ENCODE measurements at places on chromosomes 4 and X.

GRCh38 chrX:97494756-97495372 is 611.2 kb downstream of the RPA4 start:
- no peak overlapping the region for H3K27ac ChIP-seq
- no peaks in the 10 kb centered on the region for H3K27me3 ChIP-seq
- no peaks in the 10 kb centered on the region for H3K4me1 ChIP-seq
- H3K4me3 ChIP-seq = no peak overlapping the region

DNA sequence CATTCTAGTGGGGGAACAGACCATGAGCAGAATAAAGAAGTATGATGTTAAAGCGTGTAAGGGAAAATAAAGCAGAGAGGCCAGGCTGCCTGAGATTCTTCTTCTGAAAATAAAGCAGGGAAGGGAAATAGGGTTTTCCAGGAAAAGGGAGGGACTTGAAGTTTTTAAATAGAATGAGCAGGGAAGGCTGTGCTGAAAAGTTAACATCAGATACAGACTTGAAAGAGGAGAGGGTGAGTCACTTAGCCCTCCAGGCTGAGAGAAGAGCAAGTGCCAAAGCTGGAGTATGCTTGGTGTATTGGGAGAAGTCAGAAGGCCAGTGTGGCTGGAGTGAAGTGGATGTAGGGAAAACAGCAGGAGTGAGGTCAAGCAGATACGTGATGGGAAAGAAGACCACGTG is 10.0 kb upstream of the PLK4 start:
- H3K27me3 ChIP-seq = no peaks in the 10 kb centered on the region
- H3K4me3 ChIP-seq = no peak overlapping the region
- no peaks in the 10 kb centered on the region for H3K36me3 ChIP-seq
- no peak for DNase-seq

GRCh38 chrX:66221856-66222255 is 57.8 kb downstream of the HEPH start:
- no peaks in the 10 kb centered on the region for H3K27me3 ChIP-seq
- H3K4me3 ChIP-seq = no peak overlapping the region
- no peak for DNase-seq
- H3K36me3 ChIP-seq = no peaks in the 10 kb centered on the region
- no peaks in the 10 kb centered on the region for H3K4me1 ChIP-seq

DNA sequence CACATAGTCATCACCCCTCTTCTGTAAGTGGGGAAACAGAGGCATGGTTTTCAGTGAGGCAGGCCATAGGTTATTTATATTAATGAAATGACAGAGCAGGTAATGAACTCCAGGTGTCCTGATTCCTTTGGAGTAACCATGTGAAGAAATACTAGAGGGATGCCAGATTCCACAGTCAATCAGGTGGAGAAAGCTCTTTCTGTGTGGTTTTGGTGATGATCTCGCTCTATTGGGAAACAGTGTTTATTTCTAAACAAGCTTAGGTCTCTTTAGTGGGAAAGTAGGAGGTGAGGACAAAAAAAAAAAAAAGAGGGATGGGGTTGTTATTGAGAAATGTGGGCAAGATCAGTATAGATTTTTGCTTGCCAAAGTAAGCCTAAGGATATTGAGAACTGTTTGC is 12.2 kb downstream of the DOCK11 start:
- H3K36me3 ChIP-seq = no peaks in the 10 kb centered on the region
- H3K4me3 ChIP-seq = no peak overlapping the region
- H3K4me1 ChIP-seq = no peaks in the 10 kb centered on the region

- no peaks in the 10 kb centered on the region for H3K27me3 ChIP-seq
- no peaks in the 10 kb centered on the region for H3K36me3 ChIP-seq
- peaks cover 13% of the 10 kb centered on the region for H3K4me1 ChIP-seq
- peak; percentile 79 for DNase-seq
- H3K4me3 ChIP-seq = no peak overlapping the region
Observed at GRCh38 chr4:146029939-146030710, 91.5 kb upstream of the ZNF827 start.

DNA sequence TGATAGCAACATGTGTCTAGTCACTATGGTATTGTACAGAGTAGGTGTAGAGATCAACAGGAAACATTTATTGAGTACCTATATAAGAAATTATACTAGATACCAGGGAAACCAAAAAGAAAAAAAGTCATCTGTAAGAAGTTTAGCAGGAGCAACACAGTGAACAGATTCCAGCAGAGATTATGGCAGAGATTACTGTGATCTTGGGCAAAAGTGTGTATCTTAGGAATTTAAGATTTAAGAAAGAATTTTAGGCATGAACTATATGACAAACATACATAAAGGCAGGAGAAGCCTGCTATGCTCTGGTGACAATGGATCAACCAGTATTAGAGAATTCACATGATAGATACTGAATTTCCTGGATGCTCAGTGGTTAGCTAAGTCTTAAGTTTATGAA is 37.9 kb downstream of the SNCA start:
- H3K4me1 ChIP-seq = no peaks in the 10 kb centered on the region
- H3K36me3 ChIP-seq = no peaks in the 10 kb centered on the region
- no peak overlapping the region for H3K27ac ChIP-seq
- DNase-seq = no peak

DNA sequence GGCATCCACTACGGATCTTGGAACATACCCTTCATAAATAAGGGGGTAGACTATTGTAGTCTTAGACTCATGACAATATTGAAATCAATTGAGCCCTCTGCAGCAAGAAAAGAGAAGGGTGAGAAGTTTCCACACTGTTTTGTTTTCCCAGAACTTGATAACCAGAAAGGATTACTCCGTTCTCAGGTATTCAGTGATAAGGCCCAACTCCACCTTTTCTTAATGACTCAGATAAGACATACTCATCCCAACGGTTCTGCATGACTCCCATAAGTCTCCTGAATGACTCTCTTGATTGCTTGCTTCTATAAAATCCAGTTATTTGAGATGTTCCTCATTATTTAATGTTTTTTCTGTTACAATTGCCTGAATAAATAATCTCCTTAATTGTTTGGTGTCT is 111.7 kb downstream of the PABPC4L start:
- no peaks in the 10 kb centered on the region for H3K36me3 ChIP-seq
- no peak overlapping the region for H3K27ac ChIP-seq
- H3K4me1 ChIP-seq = no peaks in the 10 kb centered on the region
- no peak overlapping the region for H3K4me3 ChIP-seq
- DNase-seq = no peak

- H3K27me3 ChIP-seq = no peaks in the 10 kb centered on the region
- DNase-seq = no peak
- no peak overlapping the region for H3K4me3 ChIP-seq
- no peaks in the 10 kb centered on the region for H3K4me1 ChIP-seq
- no peaks in the 10 kb centered on the region for H3K36me3 ChIP-seq
Observed at GRCh38 chr4:168630445-168631187, 133.8 kb downstream of the PALLD start.

DNA sequence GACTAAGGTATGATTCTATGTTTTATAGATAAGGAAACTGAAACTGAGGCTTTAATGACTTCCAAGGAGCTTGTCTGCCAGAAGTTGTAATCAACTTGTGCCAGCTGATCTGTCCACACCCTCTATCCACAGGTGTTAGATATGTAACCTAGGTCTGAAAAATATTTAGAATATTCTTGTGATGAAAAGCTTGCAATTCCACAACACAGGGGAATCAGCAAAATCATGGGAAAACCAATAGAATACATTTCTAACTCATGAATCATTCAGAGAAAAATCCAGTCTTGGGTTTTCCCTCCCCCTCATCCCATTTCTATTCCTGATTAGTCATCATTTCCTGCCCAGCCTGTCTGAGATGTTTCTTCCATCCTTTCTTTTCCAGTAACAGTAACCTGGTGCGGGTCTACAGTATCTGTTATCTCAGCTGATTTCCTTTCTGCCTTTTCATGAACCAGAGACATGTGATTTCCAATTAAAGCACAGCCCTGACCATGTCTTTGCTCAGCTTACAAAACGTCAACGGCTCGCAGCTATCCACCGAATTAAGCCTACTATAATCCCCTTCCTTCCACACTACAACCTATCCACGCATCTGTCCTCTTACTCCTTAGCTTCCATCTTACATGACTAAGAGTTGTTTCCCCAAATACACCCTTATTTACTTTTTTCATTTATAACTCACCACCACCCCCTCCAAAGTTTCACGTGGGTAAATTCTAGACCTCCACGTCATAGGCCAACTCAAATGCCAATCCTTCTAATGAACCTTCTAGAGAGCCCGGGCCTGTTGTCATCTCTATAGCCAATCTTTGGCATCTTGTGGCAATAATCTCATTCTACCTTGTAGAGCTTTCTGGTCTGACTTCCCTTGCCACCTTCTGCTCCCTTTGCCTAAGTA is 961 bp upstream of the NOCT start:
- peak; percentile 39 for DNase-seq
- no peaks in the 10 kb centered on the region for H3K36me3 ChIP-seq
- H3K4me3 ChIP-seq = peak overlapping the region; percentile 63
- peak overlapping the region; percentile 87 for H3K27ac ChIP-seq

DNA sequence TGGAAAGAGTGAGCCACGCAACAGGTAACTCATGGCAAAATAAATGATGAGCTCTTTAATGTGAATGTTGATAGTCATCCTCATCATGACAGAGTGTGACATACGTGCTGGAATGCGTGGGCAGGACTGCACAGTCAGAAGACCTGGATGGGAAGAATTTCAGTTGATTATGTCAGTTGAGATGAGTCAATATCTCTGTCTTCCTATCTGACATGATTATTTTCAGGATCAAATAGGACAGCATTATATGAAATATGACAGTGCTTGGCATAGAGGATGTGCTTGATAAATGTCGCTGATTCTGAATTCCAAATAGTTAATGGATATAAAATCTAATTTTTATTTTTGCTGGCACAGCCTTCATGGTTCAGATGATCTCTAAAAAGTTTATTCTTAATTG is 95.1 kb downstream of the IL15 start:
- no peaks in the 10 kb centered on the region for H3K27me3 ChIP-seq
- DNase-seq = no peak
- H3K27ac ChIP-seq = no peak overlapping the region
- H3K4me3 ChIP-seq = no peak overlapping the region

DNA sequence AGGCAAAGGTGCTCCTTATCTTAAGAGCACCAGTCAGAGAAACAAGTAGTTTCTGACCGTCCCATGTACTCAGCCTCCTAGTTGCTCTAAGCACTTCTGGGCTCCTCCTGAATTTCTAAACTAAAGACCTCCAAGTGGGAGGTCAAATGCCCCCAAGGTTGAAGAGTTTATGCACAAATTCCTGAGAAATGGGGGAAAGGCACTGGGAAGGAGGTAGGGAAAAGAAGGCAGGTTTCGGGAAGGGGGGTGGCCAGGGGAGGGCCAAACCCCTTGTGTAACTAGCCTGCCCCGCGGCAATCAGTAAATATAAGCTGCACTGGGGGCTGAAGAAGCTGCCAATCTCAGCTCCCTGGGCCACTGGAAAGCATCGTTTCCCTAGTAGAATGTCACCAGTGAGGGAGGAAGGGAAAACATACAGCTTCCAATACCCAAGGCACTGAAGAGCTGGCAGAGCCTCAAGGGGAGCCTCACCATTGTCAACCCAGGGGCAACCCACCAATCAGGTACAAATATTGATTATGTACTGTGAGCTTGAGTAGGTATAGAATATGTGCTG is 3.4 kb downstream of the FOXO4 start:
- no peaks in the 10 kb centered on the region for H3K4me1 ChIP-seq
- H3K27ac ChIP-seq = no peak overlapping the region
- no peak overlapping the region for H3K4me3 ChIP-seq
- H3K36me3 ChIP-seq = no peaks in the 10 kb centered on the region
- no peaks in the 10 kb centered on the region for H3K27me3 ChIP-seq
- DNase-seq = no peak

GRCh38 chr4:11931266-11931820 is 502.6 kb upstream of the HS3ST1 start:
- no peak overlapping the region for H3K4me3 ChIP-seq
- H3K27ac ChIP-seq = no peak overlapping the region
- no peaks in the 10 kb centered on the region for H3K4me1 ChIP-seq

DNA sequence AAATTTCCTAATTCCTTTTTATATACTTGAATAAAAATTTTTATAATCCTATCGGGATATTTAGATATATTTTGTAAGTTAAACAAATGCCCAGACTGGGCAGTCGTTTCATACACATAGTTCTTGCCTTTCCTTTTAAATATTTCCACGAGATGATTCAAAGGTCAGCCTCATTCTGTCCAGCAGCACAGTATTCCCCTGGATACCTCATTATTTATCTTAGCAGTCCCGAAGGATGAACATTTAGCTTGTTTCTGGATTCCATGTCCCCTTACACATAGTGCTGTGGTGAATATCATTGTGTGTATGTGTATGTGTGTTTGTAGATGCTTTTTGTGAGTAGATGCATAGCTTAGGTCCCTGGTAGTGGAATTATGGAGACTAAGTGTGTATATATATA is 38.3 kb downstream of the RAPGEF2 start:
- H3K36me3 ChIP-seq = no peaks in the 10 kb centered on the region
- H3K27ac ChIP-seq = no peak overlapping the region
- no peak overlapping the region for H3K4me3 ChIP-seq
- DNase-seq = no peak
- H3K27me3 ChIP-seq = no peaks in the 10 kb centered on the region

GRCh38 chrX:152907084-152907651 is 9.3 kb downstream of the ZNF185 start:
- no peaks in the 10 kb centered on the region for H3K4me1 ChIP-seq
- H3K27ac ChIP-seq = no peak overlapping the region
- H3K4me3 ChIP-seq = no peak overlapping the region
- H3K27me3 ChIP-seq = no peaks in the 10 kb centered on the region
- H3K36me3 ChIP-seq = no peaks in the 10 kb centered on the region
- DNase-seq = no peak

DNA sequence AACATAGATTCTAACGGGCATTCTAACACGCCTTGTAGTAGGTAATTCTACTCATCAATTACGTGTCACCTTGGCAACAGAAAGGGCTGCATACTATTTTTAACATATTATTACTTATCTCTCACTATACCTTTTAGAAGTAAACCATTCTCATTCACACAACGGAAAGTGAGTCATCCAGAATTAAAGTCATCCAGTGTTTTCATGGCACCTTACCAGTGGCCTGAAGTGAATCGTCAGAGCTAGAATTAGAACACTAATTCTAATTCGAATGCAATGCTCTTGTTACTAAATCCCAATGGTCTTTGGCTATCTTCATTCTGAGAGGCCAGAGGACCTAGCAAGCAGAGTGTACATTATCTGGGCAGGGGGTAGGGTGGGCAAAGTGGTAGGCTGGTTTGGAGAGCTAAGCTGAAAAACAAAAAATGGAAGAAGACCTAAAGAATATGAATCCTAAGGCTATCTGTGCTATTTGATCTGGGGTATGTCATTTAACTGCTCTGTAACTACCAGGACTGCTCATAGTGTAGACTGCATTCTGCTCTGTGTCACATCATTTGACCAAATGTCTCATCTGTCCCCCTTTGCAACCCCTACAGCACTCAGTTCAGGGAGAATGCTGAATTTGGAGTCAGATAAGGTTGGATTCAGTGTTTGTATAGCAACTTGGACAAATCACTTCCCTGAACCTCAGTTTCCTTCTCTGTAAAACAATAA is 96.5 kb downstream of the HDAC8 start:
- no peak for DNase-seq
- no peaks in the 10 kb centered on the region for H3K27me3 ChIP-seq
- H3K4me3 ChIP-seq = no peak overlapping the region
- H3K36me3 ChIP-seq = no peaks in the 10 kb centered on the region

GRCh38 chr4:174581901-174582300 is 59.6 kb upstream of the HPGD start:
- H3K36me3 ChIP-seq = no peaks in the 10 kb centered on the region
- no peak for DNase-seq
- H3K4me1 ChIP-seq = no peaks in the 10 kb centered on the region
- H3K27ac ChIP-seq = no peak overlapping the region

All from colonic mucosa (tissue), 4 donors.